NCI-H460 (cell line): ENCODE measurements at places on chromosomes 11 and 22. TPM values are rescaled to one million over a fixed set of nuclear protein-coding genes. Genes with fewer than 3 reads are reported as not detected.

Gene RFPL1
- total RNA-seq = not detected in 2 replicates

Gene SYT7
- 0.29 and 0.47 TPM in 2 replicates for total RNA-seq

Gene NTM
- total RNA-seq = 2.3 and 3.7 TPM in 2 replicates

GRCh38 chr22:41910050-41911000 lies 4.5 kb downstream of the SHISA8 start:
- no peak for DNase-seq

- no peak for DNase-seq
These were observed 9.6 kb downstream of the ZBED5 start for GRCh38 chr11:10847960-10848860.

- DNase-seq = no peak
These were observed 22.9 kb downstream of the MAML2 start for GRCh38 chr11:96319898-96320656.

GRCh38 chr11:70272009-70272408 lies 1.5 kb downstream of the PPFIA1 start:
- no peak for DNase-seq

DNA sequence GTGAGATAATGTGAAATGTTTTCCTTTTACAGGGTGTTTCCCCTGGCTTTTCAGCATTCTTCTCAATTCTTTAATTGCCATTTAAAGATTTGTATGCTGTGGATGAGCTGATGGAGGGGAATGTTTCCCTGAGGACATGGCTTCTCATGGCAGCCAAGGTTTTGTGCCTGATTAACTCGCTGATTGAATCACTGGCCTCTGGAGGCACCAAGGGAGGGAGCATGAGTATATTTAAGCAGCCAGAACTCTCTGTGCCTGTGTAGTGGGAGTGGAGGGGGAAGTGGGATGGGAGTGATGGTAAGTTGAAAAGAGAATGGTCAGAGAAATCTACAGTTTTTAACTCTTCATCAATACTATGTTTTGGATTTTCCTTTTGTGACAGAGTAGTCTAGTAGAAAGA lies 88.7 kb downstream of the STIM1 start:
- no peak for DNase-seq

DNA sequence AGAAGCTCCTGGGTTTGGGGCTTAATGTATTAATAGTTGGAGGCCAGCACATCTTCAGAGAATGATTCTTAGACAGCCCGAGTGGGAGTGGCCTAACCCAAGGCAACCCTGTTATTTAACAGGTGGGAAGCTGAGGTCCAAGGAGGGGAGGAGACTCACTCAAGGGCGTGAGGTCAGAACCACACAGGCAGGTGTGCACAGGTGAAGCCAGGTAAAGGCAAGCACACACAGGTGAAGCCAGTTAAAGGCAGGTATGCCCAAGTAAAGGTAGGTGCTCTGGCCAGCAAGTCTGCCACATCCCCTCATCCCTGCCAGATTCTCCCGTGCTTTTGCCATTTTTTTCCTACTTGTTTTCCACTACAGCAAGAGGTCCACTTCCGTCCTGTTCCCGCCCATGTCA lies 2.9 kb upstream of the SHANK2 start:
- no peak for DNase-seq

GRCh38 chr22:28402539-28402938 lies 277.1 kb downstream of the TTC28 start:
- no peak for DNase-seq

GRCh38 chr22:35900483-35901168 lies 128.0 kb downstream of the RBFOX2 start:
- DNase-seq = no peak

DNA sequence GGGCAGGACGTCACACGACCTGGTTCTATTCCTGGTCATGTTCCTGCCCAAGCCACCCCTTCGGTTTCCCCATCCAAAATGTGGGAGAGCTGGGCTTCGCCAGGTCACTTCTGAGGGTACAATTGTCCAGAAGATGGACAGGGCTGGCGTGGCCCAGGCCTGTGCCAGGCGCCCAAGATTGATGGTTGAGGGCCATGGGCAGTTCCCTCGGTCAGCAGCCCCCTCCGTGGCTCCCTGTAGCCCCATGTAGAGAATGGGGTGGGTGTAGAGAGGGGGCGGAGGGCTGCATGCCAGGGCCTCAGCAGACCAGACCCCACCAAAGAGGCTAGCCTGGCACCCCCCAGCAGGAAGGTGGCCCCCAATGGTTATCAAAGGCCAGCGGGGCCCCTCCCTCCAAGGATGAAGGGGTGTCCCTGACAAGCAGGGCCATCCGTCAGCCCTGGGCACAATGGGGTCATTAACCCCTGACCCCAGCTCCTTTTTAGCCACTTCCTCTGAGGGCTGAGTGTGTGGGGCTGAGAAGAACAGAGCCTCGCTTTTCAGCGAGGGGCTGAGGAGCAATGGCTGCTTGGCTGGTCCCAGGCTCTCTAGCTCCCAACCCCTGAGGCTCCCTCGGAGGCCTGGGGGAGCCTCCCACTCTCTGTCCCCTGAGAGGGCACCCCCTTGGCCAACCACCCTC lies 11.0 kb upstream of the PICK1 start:
- DNase-seq = no peak

- DNase-seq = no peak
These were observed 11.9 kb downstream of the IFT27 start for GRCh38 chr22:36764060-36764459.

GRCh38 chr22:36385491-36386350 lies 2.0 kb downstream of the MYH9 start:
- no peak for DNase-seq

GRCh38 chr22:46587492-46588278 lies 32.5 kb upstream of the GRAMD4 start:
- no peak for DNase-seq

Gene ARFGAP3
- total RNA-seq = 22.4 and 23.1 TPM in 2 replicates

Gene CDC45
- 16.3 and 20.9 TPM in 2 replicates for total RNA-seq

Gene SLC22A25
- total RNA-seq = not detected in 2 replicates

DNA sequence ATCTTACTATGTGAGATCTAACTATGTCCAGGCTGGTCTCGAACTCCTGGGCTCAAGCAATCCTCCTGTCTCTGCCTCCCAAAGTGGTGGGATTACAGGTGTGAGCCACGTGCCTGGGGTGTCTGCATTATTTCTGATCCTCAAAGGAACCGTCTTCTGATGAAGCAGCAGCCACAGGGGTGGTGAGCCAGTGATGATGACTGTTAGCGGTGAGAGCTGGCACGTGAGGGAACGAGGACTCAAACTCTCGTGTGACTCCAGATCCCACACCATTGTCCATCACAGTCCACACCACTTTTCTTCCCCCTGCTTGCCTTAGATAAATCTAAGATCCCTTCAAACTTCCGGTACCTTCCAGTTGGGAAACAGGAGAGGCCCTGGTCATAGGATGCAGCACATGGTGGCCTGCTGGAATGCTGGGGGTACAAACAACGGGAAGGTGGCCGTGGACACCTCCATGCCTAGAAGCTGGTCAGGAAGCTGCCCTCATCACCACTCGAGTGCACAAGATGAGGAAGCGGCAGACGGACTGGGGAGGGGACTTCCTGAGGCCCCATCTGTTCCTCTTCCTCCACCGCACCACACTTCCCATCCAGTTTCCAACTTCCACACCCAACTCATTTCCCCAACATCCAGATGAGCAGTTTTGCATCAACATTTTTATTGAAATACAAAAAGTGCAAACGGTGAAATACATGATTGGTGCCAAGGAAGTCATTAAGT lies 23.8 kb downstream of the ARHGAP1 start:
- no peak for DNase-seq

Gene GNAZ
- 3.8 and 4.0 TPM in 2 replicates for total RNA-seq

Gene LINC01488
- total RNA-seq = not detected in 2 replicates

DNA sequence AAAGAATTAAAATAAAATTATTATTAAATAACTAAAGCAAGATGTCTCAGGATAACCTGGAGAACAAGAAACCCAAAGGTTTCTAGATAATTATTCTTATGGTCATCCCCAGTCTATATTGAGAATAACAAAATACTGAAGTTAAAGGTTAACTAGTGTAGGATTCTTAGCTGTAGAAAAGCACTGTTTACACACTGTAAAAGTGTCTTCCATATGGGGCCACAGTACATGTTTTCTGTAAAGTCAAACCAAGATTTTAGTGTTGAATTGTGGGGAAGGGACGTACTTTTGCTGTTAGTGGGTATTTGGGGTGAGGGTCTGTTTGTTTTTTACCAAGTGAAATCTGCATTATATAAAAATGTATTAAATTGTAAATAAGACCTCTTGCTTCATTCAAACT lies 47.5 kb upstream of the SOX6 start:
- DNase-seq = no peak

Gene FAM83F
- total RNA-seq = 0.07 and 0.09 TPM in 2 replicates

Gene TRIM6
- total RNA-seq = 8.5 and 10.2 TPM in 2 replicates

DNA sequence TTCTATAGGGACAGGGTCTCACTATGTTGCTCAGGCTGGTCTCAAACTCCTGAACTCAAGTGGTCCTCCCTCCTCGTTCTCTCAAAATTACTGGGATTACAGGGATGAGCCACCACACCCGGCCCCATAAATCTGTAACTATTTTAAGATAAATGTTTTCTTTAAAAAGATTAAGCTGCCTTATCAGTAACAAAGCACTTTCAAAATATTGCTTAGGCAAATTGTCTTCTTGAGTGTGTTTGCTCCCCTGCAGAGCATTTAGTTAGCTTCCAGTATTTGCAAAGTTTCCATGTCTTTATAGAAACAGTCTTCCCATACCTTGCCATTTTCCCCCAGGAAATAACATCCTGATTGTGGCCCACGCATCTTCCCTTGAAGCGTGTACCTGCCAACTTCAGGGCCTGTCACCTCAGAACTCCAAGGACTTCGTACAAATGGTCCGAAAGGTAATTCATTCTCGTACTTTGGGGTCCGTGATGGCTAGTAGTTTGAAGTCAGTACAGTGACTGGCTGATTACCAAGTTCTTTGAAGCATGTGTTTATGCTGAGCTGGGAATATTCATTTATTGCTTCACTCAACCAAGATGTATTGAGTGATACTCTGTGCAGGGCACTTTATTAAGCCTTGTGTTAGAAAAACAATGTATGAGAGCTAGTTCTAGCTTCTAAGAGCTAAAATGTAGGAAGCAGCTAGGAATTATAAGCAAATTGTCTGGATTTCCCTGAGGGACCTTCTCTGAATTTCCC lies 30.4 kb upstream of the CRTAM start:
- DNase-seq = no peak

Gene KLHDC7B
- 1.6 and 2.1 TPM in 2 replicates for total RNA-seq

- DNase-seq = peak; percentile 27
These were observed 33.7 kb downstream of the APLP2 start for GRCh38 chr11:130103296-130103814.

Gene OR5D16
- not detected in 2 replicates for total RNA-seq

Gene MMP12
- total RNA-seq = not detected in 2 replicates

DNA sequence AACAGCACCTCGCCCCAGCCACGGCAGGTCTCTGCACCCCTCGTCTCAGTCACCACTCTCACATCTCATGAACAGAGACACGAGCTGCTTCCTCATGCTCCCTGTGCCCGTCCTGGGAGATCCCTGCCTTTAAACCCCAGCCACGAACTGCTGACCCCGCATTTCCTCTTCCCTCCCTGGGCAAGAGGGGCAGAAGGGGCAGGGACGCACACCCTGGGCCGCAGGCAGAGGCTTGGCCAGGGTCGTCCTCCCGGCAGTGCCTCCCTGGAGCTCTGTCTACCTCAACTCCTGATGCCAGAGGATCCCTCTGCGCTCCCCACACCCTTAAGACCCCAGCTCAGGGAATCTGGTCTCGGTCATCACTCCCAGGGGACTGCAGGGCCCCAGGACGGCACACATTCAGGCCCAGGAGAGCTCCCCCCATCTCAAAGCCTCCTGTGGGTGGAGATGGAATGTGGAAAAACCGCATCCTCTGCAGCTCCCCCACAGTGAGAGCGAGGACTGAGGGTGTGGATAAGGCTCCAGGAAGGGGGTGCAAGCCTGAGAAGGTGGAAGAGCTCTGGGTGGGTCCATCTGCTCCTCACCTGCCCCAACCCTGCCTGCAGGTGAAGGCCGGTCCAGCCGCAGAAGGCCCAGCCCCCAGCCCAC lies 1.2 kb downstream of the BID start:
- DNase-seq = no peak

Gene HEPN1
- not detected in 2 replicates for total RNA-seq

Gene HTR3A
- not detected in 2 replicates for total RNA-seq

Gene ZP1
- total RNA-seq = not detected in 2 replicates

GRCh38 chr11:62504158-62504973 lies 42.2 kb downstream of the AHNAK start:
- DNase-seq = no peak

DNA sequence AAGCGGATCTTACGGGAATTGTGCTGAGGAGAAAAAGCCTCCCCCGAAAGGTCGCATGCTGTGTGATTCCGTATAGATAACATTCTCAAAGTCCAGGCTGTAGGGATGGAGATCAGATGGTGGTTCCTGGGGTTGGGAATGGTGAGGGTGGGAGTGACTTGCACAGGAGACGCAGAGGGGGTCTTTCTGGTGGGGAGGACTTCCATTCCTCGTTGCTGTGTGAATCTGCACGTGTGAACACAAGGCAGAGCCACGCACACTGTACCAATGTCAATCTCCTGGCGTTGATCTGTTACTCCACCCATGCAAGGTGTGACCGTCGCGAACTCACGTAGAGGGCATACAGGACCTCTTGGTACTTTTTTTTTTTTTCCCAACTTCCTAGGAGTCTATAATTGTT lies 59.0 kb upstream of the KCNQ1OT1 start:
- no peak for DNase-seq

- DNase-seq = no peak
These were observed 188.2 kb upstream of the ARHGAP20 start for GRCh38 chr11:110900426-110900825.

Gene APOBEC3B
- 3.6 and 5.1 TPM in 2 replicates for total RNA-seq

GRCh38 chr11:128579798-128580504 lies 7.4 kb downstream of the ETS1 start:
- no peak for DNase-seq

Gene JAML
- total RNA-seq = not detected in 2 replicates

GRCh38 chr11:117669062-117669461 lies 128.0 kb downstream of the DSCAML1 start:
- no peak for DNase-seq

Gene MPPED2
- total RNA-seq = not detected in 2 replicates

Gene SPON1
- total RNA-seq = 0.25 TPM in 1 of 2 replicates, not detected in the other

DNA sequence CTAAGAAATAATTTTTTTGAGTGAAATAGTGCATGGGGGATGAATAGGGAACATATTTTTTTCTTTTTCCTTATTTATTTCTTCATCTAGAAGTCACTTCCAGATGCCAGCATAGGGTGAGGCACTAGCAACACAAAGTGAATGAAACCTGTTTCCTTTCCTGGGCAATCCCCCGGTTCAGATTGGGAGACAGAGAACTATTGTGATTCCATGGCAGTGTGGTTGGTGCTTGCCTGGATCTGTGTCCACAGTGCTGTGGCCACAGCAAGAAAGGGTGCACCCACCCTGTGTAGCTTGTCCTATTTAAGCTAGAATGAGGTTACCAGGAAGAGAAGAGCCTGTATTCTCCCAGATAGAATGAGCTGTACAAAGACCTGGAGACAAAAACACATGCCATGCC lies 57.6 kb downstream of the SLC5A1 start:
- DNase-seq = no peak

Gene ANO1
- 2.7 TPM in 2 replicates for total RNA-seq

Gene UPK2
- not detected in 2 replicates for total RNA-seq

Gene SCT
- not detected in 2 replicates for total RNA-seq
